ENCODE measurements at places on chromosomes 2 and 18. TPM values are rescaled to one million over a fixed set of nuclear protein-coding genes. Genes with fewer than 3 reads are reported as not detected.
A peak's percentile ranks its signal among the peaks of the same experiment; 100 is the strongest.

ANKRD39 gene
- 14.5 TPM for total RNA-seq

MAP3K19 gene
- total RNA-seq: not detected

INPP5D gene
- total RNA-seq: 12.5 TPM

TMX3 gene
- total RNA-seq: 31.4 TPM

DNA sequence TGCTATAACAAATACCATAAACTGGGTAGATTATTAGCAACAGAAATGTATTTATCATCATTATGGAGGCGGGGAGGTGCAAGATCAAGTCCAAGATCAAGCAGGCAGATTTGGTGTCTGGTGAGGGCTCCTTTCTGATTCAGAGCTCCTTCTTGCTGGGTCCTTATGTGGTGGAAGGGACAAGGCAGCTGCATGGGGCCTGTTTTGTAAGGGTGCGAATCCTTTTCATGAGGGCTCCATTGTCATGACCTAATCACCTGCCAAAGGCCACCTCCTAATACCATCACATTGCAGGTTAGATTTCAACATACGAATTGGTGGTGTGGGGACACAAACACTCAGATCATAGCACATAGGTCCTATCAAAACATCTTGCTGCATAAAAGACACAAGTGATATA lies 84.4 kb upstream of the CCDC150 start:
- DNase-seq: no peak

DNA sequence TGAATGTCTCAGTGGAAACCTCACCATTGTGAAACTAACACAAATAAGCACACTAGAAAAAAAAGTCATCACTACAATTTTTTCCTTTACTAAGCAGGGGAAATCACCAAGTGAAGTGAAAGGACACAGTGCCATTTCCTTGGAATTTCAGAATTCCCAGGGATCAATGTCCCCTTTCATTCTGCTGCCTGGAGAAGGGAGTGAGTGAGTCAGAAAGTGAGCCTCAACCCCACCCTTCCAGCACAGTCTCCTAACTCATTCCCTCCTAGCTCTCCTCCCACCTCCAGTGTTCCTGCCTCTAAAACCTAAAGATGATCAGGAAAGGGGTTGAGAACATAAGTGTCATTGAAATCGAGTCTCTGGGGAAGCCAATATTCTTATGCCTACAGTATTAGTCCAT lies 608.5 kb downstream of the RNF144A start:
- DNase-seq: no peak

DNA sequence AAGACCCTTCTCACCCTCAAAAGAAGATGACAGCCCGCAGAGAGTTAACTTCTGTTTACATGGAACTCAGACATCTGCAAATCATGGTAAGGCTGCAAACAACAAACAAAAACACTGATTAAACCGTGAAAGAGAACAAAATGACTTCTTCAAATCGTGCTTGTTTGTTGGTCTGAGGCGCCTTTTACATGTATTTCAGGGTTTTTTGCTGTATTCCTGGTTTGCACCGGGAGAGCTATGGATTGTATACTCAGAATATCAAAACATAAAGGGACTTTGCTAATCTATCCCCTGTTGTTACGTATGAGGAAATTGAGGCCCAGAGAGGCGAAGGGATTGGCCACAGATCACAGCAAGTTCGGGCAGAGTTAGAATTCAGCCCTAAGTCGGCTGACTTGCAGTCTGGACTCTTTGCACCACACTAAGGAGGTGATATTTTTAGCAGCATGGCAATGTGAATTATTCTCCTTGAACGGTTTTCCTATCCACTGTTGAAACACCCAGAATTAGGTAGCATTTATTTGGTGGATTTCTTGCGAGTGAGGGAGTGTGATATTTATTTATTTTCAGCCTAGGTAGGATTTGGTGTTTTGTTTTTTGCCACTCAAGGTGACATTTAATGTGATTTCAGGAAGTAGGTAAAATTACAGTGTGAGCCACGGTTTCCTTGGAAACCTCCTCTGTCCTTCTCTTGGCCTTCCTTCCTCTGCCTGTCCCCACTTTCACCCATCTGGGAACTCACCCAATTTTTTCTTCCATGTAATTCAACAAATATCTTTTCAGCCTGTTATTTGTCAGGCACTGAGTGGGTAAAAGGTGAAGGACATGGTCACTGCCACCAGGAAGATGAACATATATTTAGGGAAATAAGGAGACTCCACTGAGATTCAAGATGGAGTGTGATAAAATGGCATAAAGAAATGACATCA lies 980 bp upstream of the PDE6D start:
- no peak for DNase-seq

- peak; percentile 81 for DNase-seq
Observed at GRCh38 chr2:111665551-111666116, 218.4 kb downstream of the ANAPC1 start.

DNA sequence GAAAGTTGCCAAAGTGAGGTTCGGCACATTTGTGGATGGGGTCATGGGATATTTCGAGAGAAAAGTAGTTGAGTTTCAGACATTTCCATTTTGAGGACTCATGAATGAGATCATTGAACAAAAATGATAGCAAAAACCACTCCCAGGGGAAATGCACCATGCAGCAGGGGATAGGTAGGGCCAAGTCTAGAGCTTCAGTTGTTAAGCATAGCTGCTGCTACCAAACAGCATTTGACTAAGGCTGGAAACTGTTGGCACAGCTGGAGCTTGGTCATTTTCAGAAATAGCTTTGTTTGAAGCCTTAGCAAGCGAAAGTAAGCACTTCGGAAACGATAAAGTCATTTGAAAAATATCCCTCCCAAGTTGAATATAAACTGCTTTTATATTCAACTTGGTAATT lies 431.8 kb downstream of the SOCS6 start:
- no peak for DNase-seq

DNA sequence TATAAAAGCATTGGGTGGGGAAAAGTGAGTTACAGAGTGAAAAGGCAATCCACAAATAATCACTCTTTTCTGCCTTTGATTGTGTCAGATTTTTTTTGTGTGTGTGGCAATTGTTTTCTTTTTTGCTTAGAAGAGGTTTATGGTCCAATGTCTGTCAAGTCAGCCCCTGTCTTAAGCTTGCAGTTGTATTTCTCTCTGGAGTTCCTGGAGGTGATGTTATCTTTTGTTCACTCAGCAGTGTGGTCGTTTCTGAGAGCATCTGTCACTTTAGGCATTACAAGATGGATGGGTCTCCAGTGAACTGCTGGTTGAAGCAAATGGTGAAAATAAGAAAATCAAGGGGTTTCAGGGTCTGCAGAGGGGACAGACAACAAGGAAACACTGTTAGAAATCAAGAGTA lies 121.3 kb downstream of the GREB1L start:
- no peak for DNase-seq

DNA sequence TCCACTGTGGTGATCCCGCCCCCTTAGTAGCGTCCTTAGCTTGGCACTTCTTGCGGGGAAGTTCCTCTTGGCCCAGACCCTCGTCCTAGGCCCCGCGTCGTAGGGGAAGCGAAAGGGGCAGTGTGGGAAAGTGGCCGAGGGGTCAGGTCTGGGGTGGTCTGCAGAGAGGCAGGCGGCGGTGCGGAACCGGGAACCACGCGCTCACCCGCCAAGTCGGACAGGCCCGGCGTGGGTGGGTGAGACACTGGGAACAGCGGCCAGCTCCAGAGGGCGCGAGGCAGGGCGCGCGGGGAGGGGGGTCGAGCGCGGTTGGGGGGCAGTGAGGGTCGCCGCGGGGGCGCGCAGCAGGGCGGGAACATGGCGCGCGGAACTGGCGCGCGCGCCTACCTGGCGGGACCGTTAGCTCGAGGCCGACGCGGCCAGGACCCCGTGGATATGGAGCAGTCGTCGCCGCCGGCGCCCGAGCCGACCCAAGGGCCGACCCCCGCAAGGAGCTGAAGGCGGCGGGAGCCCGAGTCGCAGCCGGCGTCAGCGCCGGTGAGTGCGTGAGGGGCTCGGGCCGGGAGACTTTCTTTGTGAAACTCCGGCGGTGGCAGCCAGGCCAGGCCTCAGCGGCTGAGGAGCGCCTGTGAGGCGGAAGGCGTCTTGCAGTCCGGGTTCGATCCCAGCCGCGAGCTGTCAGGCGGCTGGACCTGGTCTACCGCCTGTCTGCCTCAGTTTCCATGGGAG lies 2896.7 kb upstream of the TEKT4 start:
- DNase-seq: no peak

- DNase-seq: no peak
Observed at GRCh38 chr2:43265421-43265820, 39.0 kb upstream of the ZFP36L2 start.

DNA sequence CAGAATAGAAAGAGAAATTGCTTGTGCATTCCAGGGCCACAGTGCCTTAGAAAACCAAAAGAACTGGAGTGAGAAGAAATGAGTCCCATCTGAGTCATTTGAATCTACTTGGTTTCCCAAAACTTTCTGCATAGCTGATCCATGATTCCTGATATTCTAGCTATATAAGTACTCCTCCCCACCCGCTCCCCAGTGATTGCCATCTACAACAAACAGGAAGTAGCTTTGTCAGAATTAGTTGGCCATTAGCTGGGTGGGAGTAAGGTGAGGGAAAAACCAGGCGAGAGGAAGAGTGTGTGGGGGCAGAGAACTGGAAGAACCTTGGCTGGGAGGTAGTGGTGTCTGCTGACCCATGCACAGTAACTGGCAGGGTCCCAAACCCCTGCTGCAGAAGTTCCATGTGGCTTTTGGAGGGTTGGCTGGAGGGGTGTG lies 122.1 kb downstream of the ACAA2 start:
- no peak for DNase-seq

DNA sequence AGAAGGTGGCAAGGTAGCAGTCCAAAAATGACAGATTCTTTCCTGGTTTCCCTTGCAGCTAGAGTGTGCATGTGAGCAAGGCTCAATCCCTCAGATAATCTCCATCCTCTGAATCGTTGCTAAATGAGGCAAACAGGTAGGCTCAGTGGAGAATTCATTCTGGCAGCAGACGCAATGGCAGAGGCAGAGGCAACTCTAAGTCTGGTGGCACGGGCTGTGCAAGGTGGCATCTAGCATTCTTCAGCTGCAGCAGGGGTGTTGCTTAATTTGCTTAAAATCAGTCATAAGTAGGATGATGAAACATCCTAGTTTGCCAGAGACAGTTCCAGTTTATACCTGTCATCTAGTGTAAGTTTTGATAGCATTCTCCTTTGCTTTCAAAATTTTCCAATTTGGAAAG lies 391.1 kb upstream of the MEX3C start:
- no peak for DNase-seq

DNA sequence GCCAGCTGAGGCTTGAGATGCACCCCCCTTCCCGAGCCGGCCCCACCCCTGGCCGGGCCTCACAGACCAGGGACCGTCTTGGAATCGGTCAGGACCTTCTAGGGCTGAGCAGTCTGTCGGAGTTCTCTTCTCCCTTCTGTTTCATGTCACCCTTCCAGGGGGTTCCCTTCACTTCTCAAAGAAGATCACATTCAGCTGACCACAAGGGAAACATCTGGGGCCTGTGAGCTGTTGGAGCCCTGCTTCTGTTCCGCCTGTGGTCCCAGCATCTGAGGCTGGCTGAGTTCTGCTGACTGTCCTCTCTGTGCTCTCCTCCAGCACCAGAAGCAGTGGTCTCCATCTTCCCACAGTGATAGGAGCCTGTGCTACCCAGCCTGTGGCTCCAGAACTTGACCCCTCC lies 106.5 kb downstream of the SEPTIN10 start:
- no peak for DNase-seq

DNA sequence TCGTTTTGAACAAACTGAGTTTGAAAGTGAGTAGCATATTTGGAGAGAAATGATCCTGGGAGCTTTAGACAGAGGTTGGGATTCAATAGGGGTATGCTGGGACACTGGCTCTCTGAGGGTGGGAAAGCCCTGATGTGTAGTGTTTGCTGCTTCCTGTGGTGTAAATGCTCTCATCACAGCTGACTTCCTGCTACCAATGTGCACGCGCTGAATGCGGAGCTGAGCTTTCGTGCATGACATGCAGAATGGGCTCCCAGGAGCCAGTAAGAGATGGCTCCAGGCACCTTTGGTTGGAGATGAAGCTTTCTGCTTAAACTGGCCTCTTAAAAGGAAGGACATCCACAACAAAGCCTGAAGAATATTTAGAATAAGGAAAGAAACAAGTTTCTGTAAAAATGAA lies 224.1 kb upstream of the CCDC150 start:
- DNase-seq: no peak

- DNase-seq: no peak
Observed at GRCh38 chr18:11981543-11982366, 448 bp downstream of the IMPA2 start.

GRCh38 chr18:51399491-51400122 lies 202.1 kb upstream of the MEX3C start:
- no peak for DNase-seq

GRCh38 chr2:150542692-150543091 lies 55.2 kb upstream of the RND3 start:
- no peak for DNase-seq

DNA sequence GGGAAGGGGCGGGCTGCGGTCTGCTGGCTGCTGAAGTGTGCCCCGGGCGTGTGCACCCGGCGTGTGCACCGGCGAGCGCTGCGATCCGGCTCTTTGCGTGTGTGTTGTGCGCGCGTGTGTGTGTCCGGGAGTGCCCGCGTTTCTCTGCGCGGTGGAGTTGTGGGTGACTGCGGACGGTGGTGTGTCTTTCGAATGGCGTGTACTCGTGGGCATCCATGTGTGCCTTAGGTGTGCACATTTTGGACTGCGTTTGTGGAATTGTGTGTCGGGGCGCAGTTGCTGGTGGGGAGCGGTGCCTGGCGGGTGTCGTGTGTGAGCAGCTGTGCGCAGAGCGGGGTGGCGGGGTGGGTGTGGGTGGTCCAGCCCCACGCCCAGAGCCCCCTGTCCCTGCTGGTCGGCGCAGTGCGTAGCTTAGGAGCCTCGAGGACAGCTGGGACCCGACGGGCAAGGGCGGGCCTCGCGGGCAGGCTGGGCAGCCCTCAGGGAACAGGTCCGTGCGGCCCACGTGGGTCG lies 533 bp downstream of the HPCAL1 start:
- DNase-seq: no peak

- no peak for DNase-seq
Observed at GRCh38 chr2:68396093-68396492, 31.0 kb downstream of the PLEK start.

- DNase-seq: no peak
Observed at GRCh38 chr18:45370255-45371010, 244.8 kb upstream of the SLC14A2 start.

GRCh38 chr18:2223449-2223848 lies 347.9 kb downstream of the METTL4 start:
- DNase-seq: no peak

DNA sequence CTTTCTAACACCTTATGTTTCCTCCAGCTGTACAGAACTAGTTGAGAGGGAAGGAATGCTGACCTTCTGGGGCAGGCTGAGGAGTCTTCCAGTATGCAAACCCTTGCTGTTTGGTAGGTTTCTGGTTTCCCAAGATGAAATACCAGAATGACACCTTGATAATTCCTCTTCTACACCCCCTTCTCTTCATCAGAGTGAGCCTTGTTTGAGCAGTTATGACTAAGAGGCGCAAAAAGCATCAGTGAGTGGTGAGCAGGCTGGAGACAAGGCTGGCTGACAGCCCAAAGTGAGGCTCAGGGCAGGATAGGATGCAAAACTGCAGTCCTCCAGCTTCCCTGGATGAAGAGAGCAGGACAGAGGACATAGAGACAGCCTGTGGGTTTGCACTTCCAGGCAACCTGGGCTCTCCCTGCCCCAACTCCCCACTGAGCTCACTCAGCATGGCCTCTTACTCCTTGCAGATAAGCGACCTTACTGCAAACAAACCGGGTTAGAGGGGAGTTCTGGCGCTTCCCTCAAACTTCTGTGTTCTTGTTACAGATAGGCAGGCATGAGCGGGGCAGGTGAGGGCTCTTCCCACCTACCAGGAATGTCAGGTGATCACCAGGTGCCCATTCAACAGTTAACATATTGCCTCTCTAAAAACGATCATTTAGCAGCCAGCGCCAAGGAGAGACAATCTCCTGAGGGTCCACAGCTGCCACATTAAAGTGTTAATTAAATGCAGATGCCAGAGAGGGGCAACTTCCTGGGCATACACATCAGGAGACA lies 5.4 kb downstream of the MPPE1 start:
- DNase-seq: no peak

Data from esophagus muscularis mucosa (tissue), 4 donors.